ENCODE measurements at places on chromosomes 4 and X.
A peak's percentile ranks its signal among the peaks of the same experiment; 100 is the strongest.

- DNase-seq, result peak; percentile 94
Observed at GRCh38 chr4:48025005-48025404, 8.4 kb downstream of the NIPAL1 start.

- no peak for DNase-seq
Observed at GRCh38 chrX:129145840-129146272, 377.4 kb downstream of the SMARCA1 start.

DNA sequence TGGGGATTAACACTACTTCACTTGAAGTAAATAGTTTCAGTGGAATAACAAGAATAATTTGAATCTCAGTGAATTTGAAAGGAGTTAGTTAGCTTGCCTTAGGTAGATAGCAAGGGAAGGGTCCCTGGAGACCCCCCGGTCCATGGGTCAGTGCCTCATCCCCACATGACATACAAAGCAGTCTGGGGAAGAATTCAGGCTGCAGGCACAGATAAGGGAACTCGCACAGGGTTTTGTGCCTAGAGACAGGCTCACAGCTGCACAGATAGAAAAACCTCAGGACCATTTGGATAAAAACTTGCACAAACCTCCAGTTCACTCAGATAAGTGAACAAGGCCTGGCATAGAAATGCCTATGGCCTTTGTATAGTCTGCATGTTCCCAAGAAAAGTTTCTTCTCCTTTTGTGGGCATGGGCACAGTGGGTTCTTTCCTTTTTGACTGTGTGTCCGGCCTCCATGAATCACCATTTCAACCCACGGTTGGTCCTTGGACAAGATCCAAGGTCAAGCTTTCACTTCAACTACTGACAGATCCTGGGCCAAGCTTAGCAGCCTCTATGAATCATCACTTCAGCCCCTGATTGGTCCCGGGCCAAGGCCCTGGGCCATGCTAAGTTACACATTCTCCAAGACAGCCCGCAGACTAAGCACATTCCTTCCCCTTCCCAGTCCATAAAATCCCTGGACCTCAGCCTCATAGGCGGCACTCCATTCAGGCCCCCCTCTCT, 108.3 kb upstream of the KLHL4 start:
- DNase-seq, result no peak

DNA sequence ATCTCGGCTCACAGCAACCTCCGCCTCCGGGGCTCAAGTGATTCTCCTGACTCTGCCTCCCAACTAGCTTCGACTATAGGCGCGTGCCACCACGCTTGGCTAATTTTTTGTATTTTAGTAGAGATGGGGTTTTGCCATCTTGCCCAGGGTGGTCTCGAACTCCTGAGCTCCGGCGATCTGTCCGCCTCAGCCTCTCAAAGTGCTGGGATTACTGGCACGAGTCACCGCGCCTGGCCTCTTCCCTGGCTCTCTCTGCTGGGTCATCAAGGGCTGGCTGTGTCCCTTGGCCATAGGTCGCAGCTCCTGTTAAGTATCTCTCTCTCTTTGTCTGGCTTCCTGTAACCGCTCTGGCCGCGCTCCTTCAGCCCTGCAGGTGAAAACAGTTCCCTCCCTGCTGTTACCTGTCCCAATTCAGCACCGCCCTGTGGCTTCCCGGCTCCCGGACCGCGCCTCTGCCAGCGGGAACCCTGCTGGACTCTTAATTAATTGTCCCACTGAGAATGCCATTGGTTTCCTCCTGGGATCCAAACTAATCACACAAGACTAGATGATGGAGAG, 1.3 kb upstream of the RGS12 start:
- peak; percentile 74 for DNase-seq

DNA sequence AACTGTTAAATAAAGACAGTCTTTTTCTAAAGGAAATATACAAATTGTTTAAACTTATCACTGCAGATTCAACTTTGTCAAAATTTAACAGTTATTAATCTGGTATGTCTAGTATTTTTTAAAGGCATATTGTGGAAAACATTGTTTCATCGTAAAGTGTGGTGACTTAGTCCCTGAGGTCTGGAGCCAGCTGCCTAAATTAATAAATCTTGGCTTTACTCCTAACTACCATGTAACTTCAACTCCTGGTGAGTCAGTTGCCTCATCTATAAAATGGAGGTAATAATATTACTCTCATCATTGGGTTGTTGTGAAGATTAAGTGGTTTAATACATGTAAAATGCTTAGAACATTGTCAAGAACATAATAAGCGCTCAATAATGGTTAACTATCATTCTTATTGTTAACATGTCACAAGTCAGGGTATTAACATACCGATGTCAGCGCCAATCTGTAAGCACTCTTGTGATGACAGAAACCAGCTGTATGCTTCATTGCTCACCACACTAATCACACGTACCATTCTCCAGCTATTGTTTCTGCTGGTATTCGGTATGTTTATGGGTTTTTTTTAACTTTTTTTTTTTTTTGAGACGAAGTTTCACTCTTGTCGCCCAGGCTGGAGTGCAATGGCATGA, 14.1 kb upstream of the SMIM43 start:
- no peak for DNase-seq

DNA sequence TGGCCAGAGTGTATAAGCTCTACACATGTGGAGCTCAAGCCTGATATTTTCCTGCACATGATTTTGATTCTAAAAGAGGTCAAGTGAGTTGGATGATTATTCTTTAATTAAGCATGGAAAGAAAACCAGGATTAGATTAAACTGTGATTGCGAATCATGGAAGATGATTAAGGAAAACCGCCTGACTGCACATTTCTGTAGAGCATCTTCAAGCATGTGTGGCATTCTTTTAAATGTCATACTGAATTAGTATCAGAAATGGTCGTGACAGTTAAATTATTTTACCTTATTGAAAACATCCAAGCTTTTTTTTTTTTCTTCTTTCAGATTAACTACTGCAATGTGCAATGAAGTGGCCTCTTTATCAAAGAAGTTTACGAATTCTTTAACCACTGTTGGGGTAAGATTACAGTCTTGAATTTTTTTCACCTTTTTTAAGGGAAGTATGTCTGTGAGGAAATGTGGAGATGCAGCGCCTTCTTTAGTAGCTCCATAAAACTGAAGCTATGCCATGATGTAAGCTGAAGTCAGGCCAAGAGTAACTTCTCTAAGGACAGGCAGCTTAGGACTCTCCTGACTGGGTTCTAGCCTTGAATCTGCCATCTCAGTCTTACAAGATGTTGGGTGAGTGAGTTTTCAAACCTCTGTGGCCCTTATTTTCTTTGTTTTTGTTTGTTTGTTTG, 67.9 kb downstream of the FAM114A1 start:
- no peak for DNase-seq

- DNase-seq, result no peak
Observed at GRCh38 chrX:69170319-69170718, 5.1 kb upstream of the PJA1 start.

GRCh38 chr4:139484783-139485311, 30.9 kb downstream of the RAB33B start:
- no peak for DNase-seq

- DNase-seq, result no peak
Observed at GRCh38 chrX:139207655-139208054, 322.9 kb upstream of the F9 start.

GRCh38 chrX:38165023-38165422, 55.6 kb downstream of the SRPX start:
- no peak for DNase-seq

DNA sequence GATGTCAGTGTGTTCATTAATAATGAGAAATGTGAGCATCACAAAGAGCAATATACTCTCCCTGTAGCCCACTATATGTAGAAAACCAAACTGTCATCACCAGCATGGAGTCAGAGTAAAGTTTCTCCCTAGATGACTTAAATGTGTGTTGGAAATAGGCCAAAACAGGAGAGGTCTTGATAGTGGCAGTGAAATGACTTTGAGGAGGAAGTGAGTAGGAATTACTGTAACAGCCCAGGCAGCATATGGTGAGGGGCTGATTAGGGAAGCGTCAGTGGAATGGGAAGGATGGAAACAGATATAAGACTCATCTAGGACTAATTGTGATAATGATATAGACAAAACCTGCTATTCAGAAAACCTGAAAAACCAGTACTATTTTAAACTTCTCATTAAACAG, 83.9 kb downstream of the ATXN3L start:
- DNase-seq, result no peak

- DNase-seq, result no peak
Observed at GRCh38 chr4:33171873-33172525, 2451.8 kb downstream of the PCDH7 start.

GRCh38 chrX:52983321-52984000, 25.1 kb upstream of the FAM156A start:
- DNase-seq, result no peak

- DNase-seq, result no peak
Observed at GRCh38 chr4:117984366-117984680, 50.0 kb upstream of the NDST3 start.

GRCh38 chr4:141350122-141350905, 129.6 kb downstream of the ZNF330 start:
- peak; percentile 49 for DNase-seq

DNA sequence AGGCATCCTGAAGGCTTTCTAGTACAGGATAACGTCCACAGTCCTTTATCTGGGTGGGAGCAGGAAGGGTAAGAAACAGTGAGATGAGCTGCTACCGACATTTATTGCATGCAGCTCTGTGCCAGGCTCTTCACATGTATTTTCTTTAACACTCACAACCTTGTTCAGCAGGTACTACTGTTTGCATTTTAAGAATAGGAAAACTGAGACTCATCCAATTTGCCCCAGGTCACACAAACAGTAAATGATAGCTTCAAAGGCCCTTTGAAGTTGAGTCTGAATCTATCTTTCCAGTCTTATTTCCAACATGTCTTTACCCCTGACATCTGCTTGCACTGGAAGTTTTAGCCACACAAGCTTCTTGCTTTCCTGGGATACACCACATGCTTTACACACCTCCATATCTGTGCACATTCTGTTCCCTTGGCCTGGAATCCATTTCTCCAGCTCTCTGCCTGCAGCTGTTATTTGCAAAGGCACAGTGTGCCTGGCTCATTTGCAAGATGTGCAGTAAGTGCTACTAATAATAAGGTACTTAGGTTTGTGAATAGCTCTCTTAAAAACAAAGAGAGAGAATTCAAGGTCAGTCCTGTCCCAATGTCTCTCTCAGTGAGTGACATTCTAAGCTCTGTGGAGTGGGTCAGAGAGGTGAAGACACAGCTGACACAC, 61.2 kb downstream of the METTL14 start:
- DNase-seq, result no peak

- no peak for DNase-seq
Observed at GRCh38 chrX:96435378-96436035, 249.1 kb upstream of the DIAPH2 start.

DNA sequence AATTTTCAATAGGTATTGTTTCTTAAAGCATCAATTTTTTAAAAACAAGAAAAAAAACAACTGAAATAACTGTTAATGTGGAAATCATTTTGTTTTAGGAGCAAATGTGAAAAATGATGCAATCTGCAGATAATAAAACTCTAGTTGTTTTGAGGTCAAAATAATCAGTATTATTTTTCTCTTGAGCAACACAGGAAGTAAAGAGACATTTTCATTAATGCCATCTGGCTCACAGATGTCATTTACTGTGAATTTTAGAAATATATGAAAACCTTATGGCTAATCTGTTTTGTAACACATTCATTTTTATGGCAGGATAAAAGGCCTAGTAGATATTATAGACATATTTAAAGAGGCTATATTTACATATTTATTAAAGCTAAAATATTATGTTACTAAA, 141.6 kb downstream of the PCDH18 start:
- DNase-seq, result no peak

DNA sequence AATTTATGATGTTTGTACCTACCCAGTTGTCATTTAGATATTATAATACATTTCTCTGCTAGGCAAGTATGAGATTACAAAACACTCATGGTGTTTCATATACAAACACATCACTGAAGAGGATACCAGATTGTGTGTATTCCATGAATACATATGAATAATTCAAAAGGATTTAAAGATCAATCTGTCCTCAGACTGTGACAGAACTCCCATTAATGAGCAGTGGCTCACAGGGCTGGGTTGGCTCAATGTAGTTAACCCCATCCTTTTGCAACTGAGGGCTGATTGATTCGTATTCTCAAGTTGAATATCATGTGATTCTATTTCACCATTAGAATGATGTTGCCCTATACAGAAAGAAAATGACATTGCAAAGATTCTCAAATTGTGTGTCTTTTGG, 79.6 kb upstream of the SPANXN2 start:
- DNase-seq, result no peak

- DNase-seq, result no peak
Observed at GRCh38 chrX:23890933-23891332, 16.8 kb downstream of the APOO start.

GRCh38 chr4:113049421-113050370, at the start of gene ANK2:
ANK2 (plus strand) TSS chr4:113049653; CDS start chr4:113049729, 76 bp downstream.
- peak; percentile 77 for DNase-seq

- no peak for DNase-seq
Observed at GRCh38 chr4:83589279-83589678, 53.4 kb downstream of the GPAT3 start.

DNA sequence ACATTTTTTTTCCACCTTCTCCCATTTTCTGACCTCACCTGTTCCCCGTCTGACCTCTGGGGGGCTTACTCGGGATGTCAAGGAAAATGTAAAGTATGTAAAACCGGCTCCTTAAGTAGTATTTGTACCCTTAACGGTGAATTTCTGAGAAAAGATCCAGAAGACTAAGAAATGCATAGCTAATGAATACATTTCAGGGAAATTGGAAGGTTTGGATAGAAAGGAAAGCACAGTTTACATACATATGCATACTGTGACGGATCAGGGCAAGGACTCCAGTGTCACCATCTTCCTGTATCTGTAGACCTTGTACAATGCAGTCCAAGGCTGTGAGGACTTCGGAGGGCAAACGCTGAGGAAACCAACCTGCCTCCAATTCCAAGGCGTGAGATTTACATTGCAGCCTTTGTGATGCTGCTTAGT, 2185.9 kb upstream of the TENM3 start:
- no peak for DNase-seq

- DNase-seq, result no peak
Observed at GRCh38 chr4:159608436-159608835, 505.6 kb downstream of the RAPGEF2 start.

DNA sequence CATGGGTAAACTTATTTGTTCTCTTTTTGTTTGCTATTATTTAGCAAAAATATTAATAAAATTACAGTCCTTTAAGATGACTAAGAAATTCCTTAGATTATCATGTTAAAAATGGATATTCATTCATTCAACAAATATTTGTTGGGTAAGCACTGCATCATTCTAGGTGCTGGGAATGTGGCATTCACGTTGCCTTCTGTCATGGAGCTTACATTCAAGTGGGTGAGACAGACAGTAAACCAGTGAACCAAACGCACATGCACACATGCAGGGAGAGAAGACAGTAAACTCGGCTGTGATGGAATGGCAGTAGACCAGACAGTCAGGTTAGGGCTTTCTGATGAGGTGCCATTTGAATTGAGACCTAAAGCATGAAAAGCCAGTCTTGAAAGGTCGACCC, 91.8 kb downstream of the STOX2 start:
- no peak for DNase-seq

Measured in NCI-H2029 (cell line).